ENCODE measurements at places on chromosomes 5 and 9.

DNA sequence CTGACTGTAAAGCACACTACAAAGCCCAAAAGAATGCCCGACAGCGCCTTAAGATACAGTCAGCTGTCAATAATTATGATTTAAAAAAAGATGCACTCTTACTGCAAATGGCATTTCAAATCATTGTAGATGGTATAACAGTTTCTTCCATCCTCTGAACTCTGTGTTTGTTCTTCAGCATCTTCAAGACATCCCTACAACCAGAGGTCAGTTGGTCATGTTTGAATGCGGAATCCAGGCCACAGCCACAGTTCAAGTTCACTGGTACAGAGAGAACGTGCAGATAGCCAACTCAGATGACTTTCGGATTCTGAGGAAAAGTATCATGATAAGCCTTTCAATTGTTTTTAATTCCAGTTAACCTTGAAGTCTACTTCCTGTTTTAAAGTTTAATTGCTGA is 8.7 kb upstream of the MYOT start:
- DNase-seq = no peak

DNA sequence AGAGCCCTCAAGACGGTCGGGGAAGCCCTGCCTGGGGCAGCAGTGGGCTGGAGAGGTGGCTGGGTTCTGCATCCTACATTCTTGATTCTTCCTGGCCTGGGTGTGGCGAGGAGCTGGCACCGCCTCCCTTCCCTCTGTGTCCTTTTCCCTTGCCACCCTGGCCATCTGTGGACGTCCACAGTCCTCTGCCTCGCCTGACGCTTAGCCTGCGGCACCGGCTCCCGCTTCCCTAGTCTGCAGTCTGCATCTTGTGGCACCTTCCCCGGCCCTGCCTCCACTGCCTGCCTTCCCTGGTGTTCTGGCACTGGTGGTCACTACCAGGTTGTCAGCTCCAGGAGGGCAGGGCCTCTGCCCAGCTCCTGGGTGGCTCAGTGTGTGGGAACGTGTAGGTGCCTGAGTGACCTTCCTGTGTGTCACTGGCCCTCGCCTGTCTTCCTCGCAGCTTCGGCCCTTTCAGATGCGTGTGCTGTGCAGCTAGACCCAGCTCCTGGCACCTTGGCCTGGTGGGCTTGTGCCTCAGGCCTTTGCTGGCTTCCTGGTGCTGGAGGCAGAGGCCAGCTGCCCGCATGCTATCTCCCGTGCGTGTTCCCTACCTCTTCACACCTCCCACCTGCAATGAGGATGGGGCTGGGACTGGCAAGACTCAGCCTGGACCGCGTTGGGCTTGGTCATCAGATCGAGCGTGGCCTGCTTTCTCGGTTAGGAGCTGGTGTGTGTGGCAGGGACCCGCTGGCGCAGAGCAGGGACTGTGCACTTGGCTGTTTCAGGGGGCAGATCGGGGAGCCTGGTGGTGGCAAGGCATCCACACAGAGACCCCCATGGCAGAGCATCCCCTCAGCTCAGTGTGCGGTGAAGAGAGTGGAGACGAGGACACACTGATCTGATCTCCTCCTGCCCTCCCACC is 20.9 kb downstream of the TRAF2 start:
- no peak for DNase-seq

- no peak for DNase-seq
These were observed 41.7 kb upstream of the CLINT1 start for GRCh38 chr5:157900644-157901043.

GRCh38 chr5:14221732-14222131 is 78.6 kb downstream of the TRIO start:
- no peak for DNase-seq

- no peak for DNase-seq
These were observed 196.8 kb upstream of the TRIM32 start for GRCh38 chr9:116490321-116490720.

Data from nephron progenitor cell (in vitro differentiated cells).